ENCODE measurements at places on chromosomes 3 and 15.

GRCh38 chr3:135125171-135125801 is 330.2 kb downstream of the EPHB1 start:
- no peaks in the 10 kb centered on the region for H3K4me1 ChIP-seq
- DNase-seq = peak; percentile 4
- no peak overlapping the region for H3K4me3 ChIP-seq
- H3K36me3 ChIP-seq = no peaks in the 10 kb centered on the region
- no peaks in the 10 kb centered on the region for H3K27me3 ChIP-seq
- H3K27ac ChIP-seq = no peak overlapping the region

GRCh38 chr15:51089699-51090453 is 4.8 kb downstream of the TNFAIP8L3 start:
- no peaks in the 10 kb centered on the region for H3K27me3 ChIP-seq
- H3K36me3 ChIP-seq = no peaks in the 10 kb centered on the region
- peaks cover 12% of the 10 kb centered on the region for H3K4me1 ChIP-seq

- no peak overlapping the region for H3K27ac ChIP-seq
- H3K27me3 ChIP-seq = no peaks in the 10 kb centered on the region
- no peak for DNase-seq
- no peaks in the 10 kb centered on the region for H3K36me3 ChIP-seq
These were observed 41.3 kb upstream of the CORO2B start for GRCh38 chr15:68537506-68537905.

DNA sequence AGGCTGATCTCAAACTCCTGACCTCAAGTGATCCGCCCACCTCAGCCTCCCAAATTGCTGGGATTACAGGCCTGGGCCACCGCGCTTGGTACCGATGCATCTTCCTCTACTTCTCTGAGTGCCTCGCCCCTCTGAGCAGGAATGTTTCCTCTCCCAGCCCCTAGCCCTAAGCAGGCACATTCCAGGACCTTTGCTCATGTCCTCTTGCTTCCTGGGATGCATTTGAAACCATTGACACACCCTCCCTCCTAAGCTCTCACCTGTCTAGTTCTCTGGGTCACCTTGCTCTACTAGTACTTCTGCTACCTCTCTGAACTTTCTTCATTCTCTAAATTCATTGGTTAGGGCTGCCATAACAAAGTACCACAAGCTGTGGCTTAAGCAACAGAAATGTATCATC is 17.9 kb upstream of the UACA start:
- H3K36me3 ChIP-seq = no peaks in the 10 kb centered on the region
- peaks cover 7% of the 10 kb centered on the region for H3K4me1 ChIP-seq
- DNase-seq = no peak
- no peaks in the 10 kb centered on the region for H3K27me3 ChIP-seq
- no peak overlapping the region for H3K4me3 ChIP-seq
- no peak overlapping the region for H3K27ac ChIP-seq

Data from mesenchymal stem cell (in vitro differentiated cells and primary cell).